GM04504 (cell line): ENCODE measurements at places on chromosomes 7 and 10.

DNA sequence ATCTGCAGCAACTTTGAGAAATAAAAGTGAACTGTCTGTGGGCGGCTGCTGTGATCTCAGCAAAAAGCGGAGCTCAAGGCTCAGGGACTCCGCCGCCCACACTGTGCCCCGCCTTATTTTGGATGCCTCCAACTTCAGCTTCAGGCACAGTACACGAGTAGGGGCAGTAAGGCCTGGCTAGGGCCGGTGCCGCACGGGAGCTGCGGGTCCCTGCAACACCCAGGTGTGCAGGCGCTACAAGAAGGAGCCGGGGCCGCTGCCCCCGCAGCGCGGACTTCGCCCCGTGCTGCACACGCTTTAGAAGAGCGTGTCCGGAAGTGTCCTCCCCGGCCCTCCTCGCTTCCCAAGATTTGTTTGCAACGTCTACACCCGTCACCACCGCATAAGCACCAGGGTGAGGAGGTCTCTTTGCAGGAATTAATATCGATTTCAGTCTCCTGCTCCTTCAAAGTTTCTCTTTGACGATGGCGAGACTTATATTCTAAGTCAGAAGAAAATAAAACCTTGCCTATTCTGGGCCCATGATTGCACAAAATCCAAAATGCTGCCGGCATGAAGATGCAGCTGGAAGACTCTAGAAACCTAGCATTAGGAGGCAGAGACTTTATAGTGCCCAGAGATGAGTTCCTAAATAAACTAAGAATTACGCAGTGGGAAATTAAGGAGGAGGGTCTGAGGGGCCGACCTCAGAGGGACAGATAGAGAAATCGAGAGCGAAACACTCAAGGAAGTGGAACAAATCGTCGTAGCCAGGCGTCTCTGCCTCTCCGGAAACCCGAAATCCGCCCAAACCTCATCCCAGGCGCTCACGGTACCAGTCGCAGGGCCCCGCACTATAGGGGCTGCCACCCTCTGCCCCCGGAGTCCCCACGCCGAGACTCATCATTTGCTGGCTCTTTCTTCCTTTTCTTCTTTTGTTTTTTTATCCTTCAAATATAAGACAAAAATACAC, 6.4 kb downstream of the VAX1 start:
- no peak for DNase-seq

- no peak for DNase-seq
These were observed 184.5 kb downstream of the TRIL start for GRCh38 chr7:28773423-28774145.

- DNase-seq: peak; percentile 97
These were observed 27.1 kb downstream of the OGDH start for GRCh38 chr7:44633254-44634186.

GRCh38 chr7:5625938-5626337, 155.5 kb downstream of the RNF216 start:
- DNase-seq: peak; percentile 46

DNA sequence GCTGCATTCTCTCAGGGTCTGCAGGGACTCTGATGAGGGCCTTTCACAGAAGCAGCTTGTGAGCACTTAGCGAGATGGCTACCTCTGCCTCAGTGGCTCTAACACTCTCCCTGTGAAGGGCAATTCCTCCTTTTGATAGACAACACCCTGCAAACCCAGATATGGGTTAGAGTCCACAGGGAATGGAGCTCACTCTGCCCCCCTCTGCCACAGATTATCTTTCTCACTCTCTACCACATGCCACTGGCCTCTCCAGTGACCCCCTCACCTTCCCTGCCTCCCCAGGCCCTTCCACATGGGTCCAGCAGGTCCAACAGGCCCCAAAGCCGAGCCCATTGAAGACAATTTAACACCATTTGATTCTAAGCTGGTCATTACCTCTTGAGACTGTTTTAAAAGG, 72.1 kb downstream of the CCDC3 start:
- DNase-seq: no peak

GRCh38 chr10:97222326-97222961, 36.7 kb upstream of the SLIT1 start:
- DNase-seq: no peak

DNA sequence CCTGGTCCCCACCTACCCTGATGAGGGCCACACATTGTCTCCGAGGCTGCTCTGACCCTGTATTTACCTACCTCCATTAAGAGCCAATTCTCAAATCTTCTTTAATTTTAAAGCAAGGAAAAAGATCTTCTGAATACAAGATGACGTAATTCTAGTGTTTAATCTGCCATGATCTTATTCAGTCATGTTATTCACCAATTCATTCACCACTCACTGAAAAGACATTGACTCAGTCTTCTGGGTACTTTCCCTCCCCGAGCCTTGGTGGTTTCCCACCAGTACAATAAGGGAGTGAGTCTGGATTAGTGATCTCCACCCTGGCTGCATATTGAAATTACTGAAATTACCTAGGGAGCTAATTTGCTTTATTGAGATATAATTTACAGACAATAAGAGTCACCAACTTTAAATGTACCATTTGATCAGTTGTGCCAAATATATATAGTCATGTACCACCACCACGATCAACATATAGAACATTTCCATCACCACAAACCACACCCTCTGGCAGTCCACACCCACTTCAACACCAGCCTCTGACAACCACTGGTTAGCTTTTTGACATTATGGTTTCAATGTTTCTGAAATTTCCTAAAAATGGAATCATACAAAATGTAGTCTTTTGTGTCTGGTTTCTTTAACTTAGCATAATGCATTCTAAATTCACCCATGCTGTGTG, 117.5 kb upstream of the UNC5B start:
- no peak for DNase-seq

- DNase-seq: no peak
These were observed 19.8 kb downstream of the CDK1 start for GRCh38 chr10:60798031-60798430.

- DNase-seq: no peak
These were observed 278.7 kb downstream of the DOCK4 start for GRCh38 chr7:111927353-111928019.

DNA sequence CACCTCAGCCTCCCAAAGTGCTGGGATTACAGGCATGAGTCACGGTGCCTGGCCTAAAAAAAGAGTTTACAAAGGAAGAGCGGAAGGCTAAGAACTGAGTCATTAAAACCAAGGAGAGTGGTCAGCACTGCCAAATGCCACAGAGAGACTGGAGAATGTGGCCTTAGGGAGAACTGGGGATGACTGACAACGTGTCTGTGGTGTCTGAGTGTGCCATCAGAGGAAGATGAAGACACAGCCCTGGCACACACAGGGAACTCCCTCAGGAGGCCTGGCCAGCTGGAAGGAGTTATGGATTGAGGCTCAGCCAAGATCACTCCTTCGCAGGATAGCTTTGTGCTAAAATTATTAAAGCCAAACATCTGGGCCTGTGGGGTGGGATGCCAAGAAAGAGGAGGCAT, 3.9 kb upstream of the INA start:
- DNase-seq: peak; percentile 98

- DNase-seq: no peak
These were observed 303.3 kb upstream of the ETV1 start for GRCh38 chr7:14292737-14293136.

GRCh38 chr10:77315496-77316129, 322.0 kb downstream of the KCNMA1 start:
- DNase-seq: no peak

- no peak for DNase-seq
These were observed 14.6 kb upstream of the AQP1 start for GRCh38 chr7:30896783-30897637.

DNA sequence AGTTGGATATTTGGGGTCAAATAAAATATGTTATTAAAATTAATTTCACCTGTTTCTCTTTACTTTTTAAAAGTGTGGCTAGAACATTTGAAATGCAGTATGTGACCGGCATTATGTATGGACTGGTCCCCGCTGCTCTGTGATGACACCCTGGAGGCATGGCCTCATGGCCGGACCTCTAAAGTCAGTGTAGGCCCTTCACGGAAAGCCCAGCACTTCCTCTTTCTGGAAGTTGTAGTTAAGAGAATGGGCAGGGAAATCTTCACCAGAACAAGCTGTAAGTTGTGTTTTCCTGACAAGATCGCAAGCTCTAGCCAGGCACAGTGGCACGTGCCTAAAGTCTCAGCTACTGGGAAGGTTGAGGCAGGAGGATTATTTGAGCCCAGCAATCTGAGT, 38.3 kb upstream of the SRGN start:
- no peak for DNase-seq

- DNase-seq: no peak
These were observed 63.8 kb upstream of the FAM204A start for GRCh38 chr10:118405928-118406327.

GRCh38 chr10:50322077-50322476, 70.8 kb upstream of the ASAH2 start:
- no peak for DNase-seq

GRCh38 chr7:36344622-36345021, 45.0 kb upstream of the ANLN start:
- DNase-seq: no peak

- no peak for DNase-seq
These were observed 28.7 kb downstream of the PRF1 start for GRCh38 chr10:70573599-70574506.

GRCh38 chr10:88810196-88810961, 7.8 kb downstream of the LIPM start:
- DNase-seq: peak; percentile 46

- no peak for DNase-seq
These were observed 7.0 kb upstream of the PANK1 start for GRCh38 chr10:89651916-89652573.

DNA sequence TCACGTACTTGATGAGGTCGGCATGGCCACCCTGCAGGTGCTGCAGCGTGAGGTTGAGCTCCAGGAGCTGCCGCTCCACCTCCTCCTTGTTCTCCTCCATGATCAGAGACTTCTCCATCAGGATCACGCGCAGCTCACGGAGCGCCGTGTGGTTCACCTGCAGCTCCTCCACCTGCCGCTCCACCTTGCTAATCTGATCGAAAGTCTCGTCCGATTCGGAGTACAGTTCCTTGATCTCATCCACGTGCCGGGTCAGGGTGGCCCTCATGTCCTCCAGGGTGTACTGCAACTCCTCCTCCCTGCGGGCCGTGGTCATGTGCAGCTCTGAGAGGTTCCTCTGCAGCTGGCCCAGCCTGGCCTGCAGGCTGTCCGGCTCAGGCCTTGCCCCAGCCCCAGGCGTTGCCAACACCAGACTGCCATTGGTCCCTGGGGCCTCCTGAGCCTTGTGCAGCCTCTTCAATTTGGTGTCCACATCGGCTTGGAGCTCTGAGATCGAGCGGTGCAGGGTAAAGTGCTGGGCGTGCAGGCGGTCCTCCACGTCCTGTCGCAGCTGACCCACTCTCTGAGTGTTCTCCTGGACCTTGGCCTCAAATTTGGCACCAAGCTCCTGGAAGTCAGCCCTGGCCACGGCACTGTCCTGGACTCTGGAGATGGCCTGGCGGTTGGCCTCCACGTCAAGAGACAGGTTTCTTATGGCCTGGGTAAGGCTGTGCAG, 13.9 kb downstream of the MMRN2 start:
- DNase-seq: no peak

DNA sequence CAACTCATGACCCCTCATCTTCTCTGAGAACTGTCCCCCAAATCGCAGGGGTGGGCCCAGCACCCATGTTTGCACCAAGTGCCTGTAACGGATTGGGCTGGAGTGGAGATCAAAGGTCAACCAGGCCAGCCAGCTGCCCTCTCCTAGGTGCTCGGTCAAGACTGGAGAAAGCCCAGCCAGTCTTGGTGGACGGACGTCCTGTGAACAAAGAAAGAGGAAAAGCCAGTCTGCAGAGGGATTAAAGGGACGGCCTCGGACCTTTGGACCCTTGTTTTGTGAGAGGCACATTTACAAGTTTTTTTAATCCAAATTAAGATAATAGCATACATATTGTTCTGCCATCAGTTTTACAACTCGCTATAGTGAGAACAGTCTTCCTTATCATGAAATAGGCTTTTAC, 31.7 kb upstream of the GALNTL5 start:
- DNase-seq: no peak

DNA sequence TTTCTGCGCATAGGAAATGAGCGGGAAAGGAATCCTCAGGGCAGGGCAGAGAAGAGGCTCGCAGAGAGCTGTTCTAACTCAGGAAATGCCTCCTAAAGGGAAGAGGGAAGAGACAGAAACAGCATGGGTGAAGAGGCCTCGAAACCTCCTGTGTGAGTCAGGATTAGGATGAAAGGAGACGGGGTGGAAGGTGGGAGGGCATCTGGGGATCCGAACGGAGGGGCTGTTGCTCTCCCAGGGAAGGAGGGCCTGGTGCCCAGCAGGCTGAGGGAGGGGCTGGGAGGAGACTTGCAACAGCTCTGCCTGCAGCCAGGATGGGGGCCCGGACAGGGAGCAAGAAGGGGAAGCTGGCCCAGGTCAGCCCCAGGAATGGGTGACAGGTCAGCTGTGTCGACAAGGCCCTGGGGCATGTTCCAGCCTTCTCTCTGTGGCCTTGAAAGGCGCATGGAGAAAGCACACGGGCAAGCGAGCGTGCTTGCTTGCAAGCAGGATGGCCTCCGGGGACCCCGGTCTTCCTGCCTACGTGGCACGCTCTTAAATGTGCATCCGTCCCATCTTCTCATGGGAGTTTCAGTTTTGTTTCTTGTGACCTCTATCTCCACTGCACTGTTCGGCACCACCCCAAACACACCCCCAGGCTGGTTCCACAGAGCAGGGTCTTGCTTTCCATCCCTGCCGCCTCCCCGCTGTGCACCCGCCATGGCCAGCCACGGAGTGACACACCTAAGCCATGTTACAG, 63.5 kb downstream of the HIPK2 start:
- no peak for DNase-seq

GRCh38 chr10:110410329-110411046, 87.2 kb upstream of the DUSP5 start:
- peak; percentile 92 for DNase-seq

GRCh38 chr7:96315125-96315512, 6.8 kb downstream of the SLC25A13 start:
- DNase-seq: no peak

- no peak for DNase-seq
These were observed at the start of gene ORAI2 for GRCh38 chr7:102433219-102434038. TSS of gene ORAI2 (plus strand) at chr7:102433575. CDS start at chr7:102438957, 5,382 bp downstream.

DNA sequence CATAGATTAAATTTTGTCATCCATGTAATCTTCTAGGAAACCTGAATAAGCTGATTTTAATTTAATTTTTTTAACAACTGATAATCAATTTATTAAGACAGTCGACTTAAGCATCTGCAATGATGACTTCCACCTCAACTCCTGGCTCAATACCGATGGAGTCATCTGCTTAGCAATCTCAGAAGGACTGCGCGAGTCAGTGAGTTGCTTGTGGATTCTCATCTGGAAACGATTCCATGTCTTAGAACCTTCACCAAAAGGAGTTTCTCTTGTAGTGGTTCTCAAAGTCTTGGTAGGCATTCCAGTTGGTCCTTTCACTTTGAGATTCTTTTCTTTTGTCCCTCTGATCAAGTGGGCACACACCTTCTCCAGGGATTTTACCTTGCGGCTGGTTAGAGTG, 85.5 kb downstream of the XRCC2 start:
- DNase-seq: no peak

DNA sequence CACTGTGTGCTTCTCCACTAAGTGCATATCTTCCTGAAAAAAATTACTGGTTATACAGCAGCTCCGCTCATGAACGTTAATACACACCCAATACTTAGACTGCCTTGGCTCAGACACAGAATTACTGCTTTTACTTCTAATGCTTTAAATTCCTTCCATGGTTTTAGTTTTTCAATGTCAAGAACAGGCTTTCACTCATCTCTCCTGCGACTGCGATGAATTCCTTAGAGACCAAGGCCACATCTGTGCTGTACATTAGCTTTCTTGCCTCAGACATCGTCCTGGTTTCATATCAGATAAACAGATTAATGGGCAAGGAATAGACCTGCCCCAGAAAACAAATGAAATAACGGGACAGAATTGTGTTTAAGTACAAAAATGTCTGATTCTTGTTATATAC, 120.2 kb downstream of the CYP26A1 start:
- no peak for DNase-seq

GRCh38 chr7:3955026-3955425, 654.0 kb downstream of the SDK1 start:
- no peak for DNase-seq
